ENCODE measurements at places on chromosomes 16 and 17. TPM values are rescaled to one million over a fixed set of nuclear protein-coding genes. Genes with fewer than 3 reads are reported as not detected.

Gene NLRC3
- 111 TPM for total RNA-seq

Gene PRR35
- total RNA-seq, result not detected

- H3K27me3 ChIP-seq, result no peaks in the 10 kb centered on the region
- peak overlapping the region; percentile 44 for H3K4me3 ChIP-seq
Measured at GRCh38 chr17:16352303-16352666, 984 bp downstream of the CENPV start.

DNA sequence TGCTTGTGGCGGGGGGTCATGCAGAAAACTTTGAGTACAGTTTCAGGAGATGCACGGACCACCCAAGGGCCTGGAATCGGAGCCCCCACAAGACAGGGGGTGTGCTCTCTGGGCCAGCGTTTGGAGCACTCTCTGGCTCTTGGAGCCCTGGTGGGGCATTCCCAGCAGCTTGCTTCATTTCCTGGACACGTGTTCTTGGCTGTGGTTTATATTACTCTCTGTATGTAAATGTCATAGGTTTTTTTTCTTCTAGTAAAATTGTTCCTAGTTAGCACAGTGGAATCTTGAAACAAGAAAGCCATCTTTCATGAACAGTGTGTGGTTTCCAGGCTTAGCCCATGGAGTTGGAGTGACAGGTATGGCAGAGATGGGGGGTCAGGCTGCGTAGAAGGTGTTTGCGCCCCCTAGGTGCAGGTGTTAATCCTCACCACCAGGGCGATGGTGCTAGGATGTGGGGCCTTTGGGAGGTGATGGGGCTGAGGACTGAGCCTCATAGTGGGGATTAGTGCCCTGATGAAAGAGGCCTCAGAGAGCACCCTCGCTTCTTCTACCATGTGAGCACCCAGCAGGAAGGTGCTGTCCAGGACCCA is 79.8 kb downstream of the JPH3 start:
- H3K4me1 ChIP-seq, result peaks cover 4% of the 10 kb centered on the region
- H3K36me3 ChIP-seq, result no peaks in the 10 kb centered on the region
- no peak for DNase-seq
- no peak overlapping the region for H3K27ac ChIP-seq
- H3K27me3 ChIP-seq, result no peaks in the 10 kb centered on the region

DNA sequence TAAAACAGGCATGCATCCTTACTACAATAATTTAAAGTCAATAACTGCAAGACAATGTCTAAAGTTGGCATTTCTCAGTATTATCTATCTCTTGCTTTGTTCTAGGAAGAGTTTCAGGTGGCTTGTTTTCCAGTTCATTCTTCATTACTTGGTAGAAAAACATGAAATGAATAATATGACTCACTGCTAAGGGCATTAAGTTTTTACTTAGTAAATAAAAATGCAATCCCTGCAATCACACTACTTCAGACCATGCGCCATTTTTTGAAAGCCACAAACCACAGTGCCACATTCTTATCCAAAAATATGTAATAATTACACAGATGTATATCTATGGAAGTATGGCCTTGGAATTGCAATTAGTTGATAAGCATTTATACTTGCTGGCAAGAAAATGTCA is 55.4 kb downstream of the CREBBP start:
- DNase-seq, result no peak
- H3K27ac ChIP-seq, result no peak overlapping the region
- no peaks in the 10 kb centered on the region for H3K27me3 ChIP-seq
- no peaks in the 10 kb centered on the region for H3K36me3 ChIP-seq
- peaks cover 85% of the 10 kb centered on the region for H3K4me1 ChIP-seq

DNA sequence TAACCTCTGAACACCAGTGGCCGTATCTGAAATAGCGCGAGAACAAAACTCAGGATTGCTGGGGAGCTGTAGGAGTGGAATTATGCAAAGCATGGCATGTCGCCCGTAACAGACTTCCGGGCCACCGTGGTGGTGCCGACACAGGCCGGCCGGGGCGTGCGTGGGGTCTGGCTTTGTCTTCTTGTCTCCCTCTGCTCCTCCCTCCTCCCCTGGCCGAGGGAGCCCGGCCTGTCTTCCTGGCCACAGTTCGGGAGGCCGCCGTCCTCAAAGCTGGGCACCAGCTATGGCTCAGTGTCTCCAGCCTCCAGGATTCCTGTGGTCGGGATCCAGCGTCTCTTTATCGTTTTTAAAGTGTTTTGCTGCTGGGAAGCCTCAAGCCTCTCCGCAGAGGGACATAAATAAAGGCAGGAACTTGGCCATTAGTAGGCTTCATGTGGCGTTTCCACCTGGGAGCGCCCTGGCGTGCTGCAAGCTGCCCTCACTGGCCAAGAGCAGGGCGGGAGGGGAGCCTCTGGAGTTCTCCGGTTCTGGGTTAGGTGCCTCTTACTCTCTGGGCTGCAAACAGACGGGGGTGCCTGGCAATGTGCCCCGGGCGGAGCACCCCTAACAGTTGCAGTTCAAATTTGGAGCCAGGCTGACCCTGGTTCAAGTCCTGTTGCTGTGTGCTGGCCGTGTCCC is 22.0 kb upstream of the NPTX1 start:
- no peaks in the 10 kb centered on the region for H3K36me3 ChIP-seq
- DNase-seq, result no peak
- no peaks in the 10 kb centered on the region for H3K27me3 ChIP-seq
- H3K4me1 ChIP-seq, result no peaks in the 10 kb centered on the region
- no peak overlapping the region for H3K27ac ChIP-seq

Measured in CD4-positive, alpha-beta memory T cell (primary cell).